ENCODE measurements at places on chromosomes 3 and 15. TPM values are rescaled to one million over a fixed set of nuclear protein-coding genes. Genes with fewer than 3 reads are reported as not detected.

DNA sequence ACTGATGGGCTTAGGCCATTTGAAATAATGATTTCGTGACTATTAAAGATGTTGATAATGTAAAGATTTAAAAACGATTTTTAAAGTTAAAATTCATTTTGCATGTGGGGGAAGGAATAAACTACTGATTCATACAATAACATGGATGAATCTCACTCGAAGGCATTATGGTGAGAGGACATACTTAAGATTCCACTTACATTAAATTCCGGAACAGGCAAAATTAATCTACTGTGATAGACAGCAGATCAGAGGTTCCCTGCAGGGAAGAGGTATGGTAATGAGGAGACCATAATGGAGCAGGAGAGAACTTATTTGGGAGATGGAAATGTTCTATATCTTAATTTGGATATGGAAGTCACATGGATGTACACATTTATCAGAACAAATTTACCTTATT, 28.4 kb upstream of the RAB6B start:
- no peak for DNase-seq

DNA sequence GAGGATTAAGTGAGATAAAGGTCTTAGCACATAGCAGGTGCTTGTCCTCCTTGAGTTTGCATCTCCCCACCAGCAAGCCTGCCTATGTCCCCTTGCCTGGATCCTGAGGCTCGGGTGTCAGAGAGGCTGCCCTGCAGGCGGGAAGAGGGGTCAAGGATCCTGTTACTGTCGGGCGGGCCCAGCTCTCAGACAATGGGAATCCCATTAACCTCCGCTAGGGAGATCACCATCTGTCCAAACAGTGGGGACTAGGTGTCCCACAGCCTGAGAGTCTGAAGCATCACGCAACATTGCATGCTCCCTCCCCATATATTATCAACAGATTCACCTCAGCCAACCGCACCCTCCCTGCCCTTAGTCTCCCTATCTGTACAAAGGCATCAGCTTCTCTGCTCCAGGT, 151.4 kb downstream of the FBLN2 start:
- no peak for DNase-seq

- DNase-seq = no peak
These were observed 28.3 kb upstream of the ADCY5 start for GRCh38 chr3:123476967-123477750.

DNA sequence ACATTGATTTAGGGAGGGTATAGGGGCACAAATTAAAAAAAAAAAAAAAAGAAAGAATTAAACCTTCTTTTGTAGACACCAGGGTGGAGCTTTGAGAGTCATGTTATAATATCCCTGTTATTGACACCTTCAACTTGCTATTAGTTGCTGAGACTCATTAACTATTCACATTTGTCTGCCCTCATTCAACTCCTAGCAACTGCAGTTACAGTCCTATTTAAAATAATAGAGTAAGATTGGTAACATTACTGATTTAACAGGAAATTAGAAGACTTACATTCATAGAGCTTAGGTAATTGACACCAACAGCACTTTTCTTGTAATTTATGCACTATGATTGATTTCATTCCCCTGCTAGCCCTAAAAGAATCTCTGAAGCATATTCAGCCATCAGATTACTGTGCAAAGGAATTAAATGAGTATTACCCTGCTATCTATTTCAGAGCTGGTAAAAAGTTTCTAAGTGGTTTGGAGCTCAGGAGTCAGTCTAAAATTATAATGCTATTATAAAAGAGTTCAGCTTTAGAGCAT, 148.8 kb upstream of the TBL1XR1 start:
- no peak for DNase-seq

- DNase-seq = peak; percentile 25
These were observed 17.6 kb upstream of the ALDH1L1 start for GRCh38 chr3:126197854-126198584.

DNA sequence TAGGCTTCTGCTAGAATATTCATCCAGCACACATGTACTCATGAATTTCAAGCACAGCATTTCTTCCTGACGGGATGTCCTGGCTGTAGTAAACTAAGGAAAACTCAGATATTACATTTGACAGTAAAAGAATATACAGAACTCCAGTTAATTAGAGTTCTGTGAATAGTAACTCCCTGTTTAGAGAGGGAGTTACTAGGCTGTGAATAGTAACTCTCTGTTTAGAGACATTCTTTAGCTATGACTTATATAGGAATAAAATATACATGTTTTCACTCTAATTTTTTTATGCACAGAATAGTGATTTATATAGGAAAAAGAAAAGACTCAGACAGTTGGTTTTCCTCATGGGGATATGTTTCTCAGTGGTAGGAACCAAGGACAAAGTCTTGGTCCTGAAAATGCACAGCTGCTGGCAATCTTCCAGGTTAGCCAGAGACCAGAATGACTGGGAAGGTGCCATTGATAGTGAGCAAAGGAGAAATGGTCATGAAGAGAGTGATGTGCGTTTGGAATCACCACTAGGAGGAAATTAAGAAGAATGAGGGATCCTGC, 480.7 kb upstream of the THBS1 start:
- no peak for DNase-seq

DNA sequence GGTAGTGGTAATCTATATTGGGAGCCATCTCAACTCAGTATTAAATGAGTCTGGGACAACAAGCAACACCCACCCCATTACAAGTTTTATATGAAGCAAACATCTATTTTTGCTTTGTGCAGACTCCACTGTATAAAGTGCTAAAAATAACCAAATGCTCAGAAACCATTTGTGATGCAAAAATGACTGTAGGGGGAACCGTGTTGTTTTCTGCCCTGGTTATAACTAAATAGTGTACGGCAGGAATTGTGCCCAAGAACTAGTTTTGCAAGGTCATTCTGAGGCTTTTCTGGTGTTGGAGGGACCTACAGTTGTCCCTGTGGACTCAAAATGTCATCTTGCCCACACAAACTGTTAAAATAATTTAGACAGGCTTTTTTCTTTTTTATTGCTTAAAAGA, 88.3 kb downstream of the ITPR1 start:
- DNase-seq = no peak

- no peak for DNase-seq
These were observed 333.0 kb upstream of the RARB start for GRCh38 chr3:25094932-25095685.

GRCh38 chr3:30625541-30626438, 19.4 kb downstream of the TGFBR2 start:
- no peak for DNase-seq

- peak; percentile 27 for DNase-seq
These were observed 422.3 kb upstream of the ROBO1 start for GRCh38 chr3:80190051-80190450.

DNA sequence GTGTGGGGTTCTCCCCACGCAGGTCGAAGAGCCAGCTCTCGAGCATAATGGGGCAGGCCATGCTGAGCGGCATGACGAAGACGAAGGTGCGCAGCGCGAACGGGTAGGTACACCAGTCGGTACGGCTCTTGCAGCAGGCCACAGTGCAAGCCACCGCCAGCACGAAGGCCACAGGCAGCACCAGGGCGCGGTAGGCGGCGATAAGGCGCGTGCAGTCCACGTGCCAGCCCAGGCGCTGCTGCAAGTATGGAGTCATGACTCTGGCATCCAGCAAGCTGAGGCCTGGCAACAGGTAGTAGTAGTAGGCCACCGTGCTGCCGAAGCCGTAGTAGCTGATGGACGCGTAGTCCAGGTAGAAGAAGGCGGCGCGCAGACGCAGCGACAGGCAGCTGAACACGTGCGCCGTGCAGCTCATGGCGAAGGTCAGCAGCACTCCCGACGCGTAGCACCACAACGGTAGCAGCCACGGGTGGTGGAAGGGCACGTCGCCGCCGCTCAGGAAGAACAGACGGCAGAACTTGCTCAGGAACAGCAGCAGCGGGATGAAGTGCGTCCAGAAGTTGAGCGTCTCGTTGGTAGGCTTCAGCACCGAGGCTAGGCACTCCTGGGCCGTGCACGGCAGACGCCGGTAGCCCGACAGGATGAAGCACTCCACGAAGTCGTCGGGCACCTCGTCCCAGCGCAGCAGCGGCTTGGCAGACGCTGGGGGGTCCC, 797 bp downstream of the PAQR9 start:
- no peak for DNase-seq

DNA sequence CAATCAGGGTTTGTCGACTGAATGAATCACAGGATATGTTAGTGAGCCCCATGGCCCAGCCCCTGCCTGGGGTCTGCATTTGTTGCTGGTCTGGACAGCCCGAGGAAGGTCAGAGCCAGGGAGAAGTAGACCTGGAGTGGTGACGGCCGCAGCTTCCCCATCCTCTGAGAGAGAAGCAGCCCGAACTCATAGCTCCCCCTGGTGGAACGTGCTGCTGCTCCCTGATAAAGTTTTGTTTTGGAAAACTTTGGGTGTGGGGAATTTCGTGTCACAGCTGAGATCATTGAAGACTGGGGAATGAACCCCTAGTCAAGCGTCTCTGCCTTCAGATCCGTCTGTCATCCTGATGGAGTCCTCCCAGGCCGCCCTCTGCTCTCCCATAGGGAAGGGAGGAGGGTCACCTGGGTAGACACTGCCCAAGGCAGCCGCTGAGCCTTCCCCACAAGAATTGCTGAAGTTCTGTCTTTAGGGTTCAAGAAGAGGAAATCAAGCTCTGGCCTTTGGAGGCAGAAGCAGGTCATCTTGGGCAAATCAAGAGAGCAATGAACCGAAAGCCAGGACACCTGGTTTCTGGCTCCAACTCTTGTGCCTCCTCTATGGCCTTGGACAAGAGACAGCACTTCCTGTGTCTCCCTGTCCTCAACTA, 60.5 kb downstream of the GLDN start:
- no peak for DNase-seq

GRCh38 chr3:55724821-55725220, 237.7 kb upstream of the WNT5A start:
- DNase-seq = no peak

- no peak for DNase-seq
These were observed 9.9 kb downstream of the ALDH1A3 start for GRCh38 chr15:100889385-100890050.

- DNase-seq = no peak
These were observed 80.5 kb upstream of the PRICKLE2 start for GRCh38 chr3:64305731-64306130.

DNA sequence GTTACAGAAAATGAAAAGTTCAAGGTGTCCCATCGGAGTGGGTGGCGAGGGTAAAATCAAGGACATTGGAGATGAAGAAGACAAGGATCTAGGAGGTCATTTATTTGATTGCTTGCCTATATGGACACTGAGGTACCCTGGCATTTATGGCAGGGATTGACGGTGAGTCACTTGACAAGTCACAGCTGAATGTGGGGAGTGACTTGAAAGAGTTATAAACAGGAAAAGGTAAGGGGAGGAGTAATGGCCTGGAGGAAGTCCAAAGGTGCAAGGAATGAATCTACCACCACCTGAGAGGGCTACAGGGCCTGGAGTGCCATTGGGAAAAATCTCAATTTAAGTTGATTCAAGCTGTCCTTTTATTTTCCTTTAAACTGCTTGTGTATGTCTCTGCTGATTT, 11.8 kb upstream of the SGO1 start:
- no peak for DNase-seq

DNA sequence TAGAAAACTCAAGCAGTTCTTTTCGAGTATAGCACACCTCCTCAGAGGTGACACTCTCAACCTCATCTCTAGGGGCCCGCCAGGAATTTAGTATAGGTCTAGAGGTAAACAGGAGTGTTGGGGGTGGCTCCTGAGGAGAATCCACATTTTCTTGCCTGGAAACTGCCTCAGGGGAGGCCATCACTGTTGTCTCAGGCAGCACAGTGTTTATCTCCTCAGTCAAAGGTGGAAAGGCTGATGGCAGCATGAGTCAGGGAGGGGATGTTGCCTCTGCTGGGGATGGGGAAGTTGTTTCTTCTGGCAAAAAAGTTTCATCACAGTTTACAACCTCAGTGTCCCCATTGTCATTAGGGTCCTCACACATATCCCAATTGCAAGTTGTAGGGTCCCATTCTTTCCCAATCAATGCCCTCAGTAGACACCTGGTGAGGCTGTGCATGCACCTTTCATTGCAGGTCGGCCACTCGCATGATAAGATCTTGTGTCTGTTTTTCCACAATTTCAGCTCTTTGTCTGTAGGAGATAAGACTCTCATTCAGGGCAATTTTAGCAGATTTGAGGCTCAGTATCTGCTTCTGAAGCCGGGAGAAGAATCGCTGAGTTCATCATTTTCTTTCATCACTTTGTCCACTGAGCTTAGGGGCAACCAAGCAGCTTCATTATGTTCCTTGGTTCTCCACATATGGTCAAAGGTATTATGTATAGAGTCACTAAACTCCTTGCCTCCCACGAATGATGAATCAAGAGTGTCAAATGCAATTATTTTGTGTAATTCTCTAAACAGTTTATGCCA, 25.8 kb downstream of the NAALADL2 start:
- DNase-seq = no peak

GRCh38 chr3:127691974-127692373, 19.2 kb downstream of the ABTB1 start:
- no peak for DNase-seq

DNA sequence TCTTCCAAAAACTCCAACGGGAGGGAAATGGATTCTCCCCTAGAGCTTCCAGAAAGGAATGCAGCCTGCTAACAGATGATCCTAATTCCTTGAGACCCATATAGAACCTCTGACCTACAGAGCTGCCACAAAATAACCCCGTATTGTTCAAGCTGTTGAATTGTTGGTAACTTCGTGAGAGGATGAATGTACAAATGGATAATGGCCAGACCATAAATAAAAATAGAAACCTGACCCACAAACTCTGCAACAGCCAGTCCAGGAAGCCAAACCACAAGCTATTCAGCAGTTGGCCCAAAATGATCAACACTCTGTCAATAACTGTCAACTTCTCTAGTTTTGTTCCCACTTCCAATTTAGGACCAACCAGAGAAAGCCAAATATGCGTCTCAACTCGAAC, 414.0 kb upstream of the ZNF717 start:
- no peak for DNase-seq

DNA sequence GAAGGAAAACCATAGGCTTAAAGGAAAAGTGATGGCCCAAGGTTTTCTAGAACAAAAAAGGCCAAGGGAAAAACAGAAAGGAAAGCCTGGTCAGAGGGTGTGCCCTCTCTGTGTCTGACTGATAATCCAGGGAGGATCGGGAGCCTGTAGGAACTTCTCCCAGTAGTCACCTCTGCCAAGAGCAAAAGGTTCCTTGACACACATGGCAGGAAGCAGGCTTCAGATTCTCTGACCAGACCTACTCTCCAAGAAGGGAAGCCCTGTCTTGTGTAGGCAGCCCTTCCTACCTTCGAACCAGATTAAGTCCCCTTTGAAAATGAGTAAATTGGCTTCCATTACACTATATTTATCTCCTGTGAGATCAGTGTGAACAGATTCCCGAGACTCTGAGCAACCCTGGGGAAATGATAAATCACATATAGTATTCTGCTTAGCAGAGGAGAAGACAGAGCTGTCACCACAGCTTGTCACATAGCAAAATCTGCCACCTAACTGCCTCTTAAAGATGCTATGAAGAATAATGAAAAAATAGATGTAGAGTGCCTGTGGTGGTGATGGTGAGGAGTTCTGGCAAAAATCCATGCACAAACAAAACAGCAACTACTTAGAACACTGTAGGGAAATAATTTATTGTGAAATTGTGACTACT, 38.8 kb downstream of the PARP14 start:
- DNase-seq = no peak

Gene GOLGA8K
- 0.86 TPM for polyA plus RNA-seq

Gene STIMATE
- 7.5 TPM for polyA plus RNA-seq

Gene KBTBD13
- 1.7 TPM for polyA plus RNA-seq

Gene SETD2
- 35.8 TPM for polyA plus RNA-seq

Gene OR4M2
- not detected for polyA plus RNA-seq

Gene NR2E3
- 9.0 TPM for polyA plus RNA-seq

Gene LRRC3B
- polyA plus RNA-seq = 14.1 TPM

Gene TUSC7
- not detected for polyA plus RNA-seq
